T-helper 17 cell (primary cell): ENCODE measurements at places on chromosomes 6 and 20. TPM values are rescaled to one million over a fixed set of nuclear protein-coding genes. Genes with fewer than 3 reads are reported as not detected.

GRCh38 chr6:116665464-116665863, 3.1 kb downstream of the ZUP1 start:
- H3K27ac ChIP-seq: no peak overlapping the region
- H3K4me1 ChIP-seq: peaks cover 44% of the 10 kb centered on the region
- DNase-seq: no peak

DNA sequence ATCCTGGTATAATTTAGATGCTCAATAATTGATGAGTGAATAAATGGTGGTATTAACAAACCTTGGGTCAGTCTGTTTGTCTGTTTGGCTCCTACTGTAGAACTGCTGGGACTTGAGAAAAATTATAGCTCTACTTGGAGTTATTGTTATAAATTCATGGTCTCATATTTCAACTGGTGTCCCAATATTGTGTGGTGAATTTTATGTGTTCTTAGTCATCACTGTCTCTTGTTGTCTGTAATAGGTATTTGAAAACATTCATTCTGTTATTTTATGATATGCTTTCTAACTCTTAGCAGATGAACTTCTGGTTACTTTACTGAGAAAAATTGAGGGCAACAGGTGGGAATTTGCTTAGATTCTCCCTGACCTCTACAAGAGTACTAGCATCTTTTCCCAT, 221.4 kb downstream of the CDKAL1 start:
- H3K36me3 ChIP-seq: peaks cover 4% of the 10 kb centered on the region
- DNase-seq: no peak
- H3K4me3 ChIP-seq: no peak overlapping the region
- H3K4me1 ChIP-seq: no peaks in the 10 kb centered on the region

PPP1R16B gene
- total RNA-seq: 45.6 TPM

AURKA gene
- 1.0 TPM for total RNA-seq

DNA sequence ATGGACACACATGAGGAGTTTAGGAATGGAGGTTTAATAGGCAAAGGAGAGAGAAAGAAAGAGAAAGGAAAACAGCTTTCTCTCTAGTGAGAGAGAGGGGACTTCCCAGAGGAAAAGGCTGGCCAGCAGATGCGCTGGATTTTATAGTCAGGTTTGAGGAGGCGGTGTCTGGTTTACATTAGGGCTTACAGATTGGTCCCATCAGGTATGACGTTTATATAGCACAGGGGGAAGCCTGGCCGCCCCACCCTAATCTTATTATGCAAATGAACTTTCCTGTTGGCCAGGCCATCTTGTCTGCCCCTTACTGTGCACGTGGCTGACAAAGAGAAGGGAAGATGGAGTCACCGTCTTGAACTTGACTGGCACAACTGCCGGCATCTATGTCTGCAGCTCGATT, 86.6 kb upstream of the QKI start:
- H3K36me3 ChIP-seq: no peaks in the 10 kb centered on the region
- no peaks in the 10 kb centered on the region for H3K4me1 ChIP-seq
- H3K27me3 ChIP-seq: peaks cover 18% of the 10 kb centered on the region
- H3K4me3 ChIP-seq: no peak overlapping the region

- no peak overlapping the region for H3K27ac ChIP-seq
- H3K36me3 ChIP-seq: no peaks in the 10 kb centered on the region
- H3K27me3 ChIP-seq: peaks cover 12% of the 10 kb centered on the region
- H3K4me1 ChIP-seq: peaks cover 4% of the 10 kb centered on the region
- DNase-seq: no peak
These were observed 92.1 kb upstream of the FAM184A start for GRCh38 chr6:119170447-119171087.

- H3K4me1 ChIP-seq: no peaks in the 10 kb centered on the region
- no peak overlapping the region for H3K4me3 ChIP-seq
- no peak for DNase-seq
- H3K27ac ChIP-seq: no peak overlapping the region
These were observed 9.3 kb downstream of the HNF4A start for GRCh38 chr20:44364780-44365179.
